ENCODE measurements at places on chromosomes 2 and 18.
A peak's percentile ranks its signal among the peaks of the same experiment; 100 is the strongest.

GRCh38 chr18:76051396-76052226, 443.4 kb downstream of the ZNF516 start:
- DNase-seq, result no peak

GRCh38 chr2:201254081-201254730, 6.1 kb upstream of the CASP8 start:
- no peak for DNase-seq

GRCh38 chr2:152186262-152186661, 10.7 kb upstream of the STAM2 start:
- no peak for DNase-seq

DNA sequence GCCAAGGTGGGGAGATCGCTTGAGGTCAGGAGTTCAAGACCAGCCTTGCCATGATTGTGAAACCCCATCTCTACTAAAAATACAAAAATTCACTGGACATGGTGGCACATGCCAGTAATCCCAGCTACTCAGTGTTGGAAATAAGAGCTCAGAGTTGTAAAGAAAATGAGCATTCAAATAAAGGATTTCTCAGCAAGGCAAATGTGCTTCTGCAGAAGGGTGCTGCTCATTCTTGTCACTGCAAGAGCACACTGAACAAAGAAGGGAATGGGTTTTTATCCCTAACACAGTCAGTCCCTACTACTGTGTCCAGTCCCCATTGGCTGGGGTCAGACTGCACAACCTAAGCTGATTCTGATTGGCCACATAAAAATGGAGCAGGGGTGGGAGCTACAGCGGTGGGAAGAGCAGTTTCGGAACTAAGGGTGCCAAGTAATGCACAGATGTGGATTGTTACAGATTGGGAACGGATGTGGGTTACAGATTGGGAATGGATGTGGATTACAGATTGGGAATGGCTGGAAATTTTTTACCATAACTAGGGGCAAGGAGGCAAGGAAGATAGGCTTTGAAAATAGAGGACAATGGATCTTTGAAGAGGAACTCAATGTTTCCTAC, 31.1 kb upstream of the TRAPPC8 start:
- DNase-seq, result no peak

DNA sequence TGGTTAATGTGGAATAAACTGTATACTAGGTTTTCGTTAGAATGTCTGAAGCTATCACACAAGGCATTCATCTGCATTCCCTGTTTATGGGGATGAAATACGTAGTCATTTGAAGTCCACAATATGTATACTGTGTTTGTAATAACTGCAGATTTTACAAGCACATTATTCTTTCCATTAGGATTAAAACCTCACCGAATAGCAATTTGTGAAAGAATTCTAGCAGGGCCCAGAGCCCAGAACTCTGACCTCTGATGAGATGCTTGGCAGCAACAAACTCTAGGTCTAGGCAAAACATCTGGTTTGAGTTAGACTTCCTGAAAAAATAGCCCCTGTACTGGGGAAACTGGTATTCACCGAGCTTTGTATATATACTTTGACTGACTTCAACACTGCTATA, 158.2 kb downstream of the SRBD1 start:
- no peak for DNase-seq

- DNase-seq, result no peak
These were observed 477.9 kb upstream of the TNP1 start for GRCh38 chr2:217337771-217338170.

DNA sequence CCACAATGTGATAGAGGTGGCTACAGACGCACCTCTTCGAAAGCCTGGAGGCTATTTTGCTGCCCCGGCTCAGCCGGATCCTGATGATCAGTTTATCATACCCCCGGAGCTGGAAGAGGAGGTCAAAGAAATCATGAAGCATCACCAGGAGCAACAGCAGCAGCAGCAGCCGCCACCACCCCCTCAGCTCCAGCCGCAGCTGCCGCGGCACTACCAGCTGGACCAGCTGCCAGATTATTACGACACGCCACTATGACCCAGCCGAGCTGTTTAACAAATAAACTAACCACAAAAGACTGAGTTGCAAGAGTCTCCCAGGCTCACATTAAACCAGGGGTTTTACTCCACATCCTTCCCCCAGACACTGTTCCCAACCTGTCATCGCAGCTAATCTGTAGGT, 263.8 kb downstream of the PHLPP1 start:
- peak; percentile 51 for DNase-seq

DNA sequence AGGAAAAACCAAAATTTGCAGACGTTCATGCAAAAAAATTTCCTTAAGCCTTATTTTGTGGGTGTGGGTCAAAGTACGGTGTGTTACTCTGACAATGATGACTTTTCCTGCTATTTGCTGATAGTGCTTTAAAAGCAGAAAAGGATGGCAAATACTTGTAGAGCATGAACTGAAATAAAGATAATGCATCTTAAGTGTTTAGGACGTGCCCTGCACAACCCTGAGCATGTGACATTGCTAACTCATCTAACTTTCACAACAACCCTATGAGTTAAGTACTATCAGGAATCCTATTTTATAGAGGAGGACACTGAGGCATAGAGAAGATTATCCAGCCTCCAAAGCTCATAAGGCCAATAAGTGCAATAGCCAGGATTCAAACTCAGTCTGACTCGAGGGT, 143.3 kb downstream of the RNF152 start:
- DNase-seq, result no peak

DNA sequence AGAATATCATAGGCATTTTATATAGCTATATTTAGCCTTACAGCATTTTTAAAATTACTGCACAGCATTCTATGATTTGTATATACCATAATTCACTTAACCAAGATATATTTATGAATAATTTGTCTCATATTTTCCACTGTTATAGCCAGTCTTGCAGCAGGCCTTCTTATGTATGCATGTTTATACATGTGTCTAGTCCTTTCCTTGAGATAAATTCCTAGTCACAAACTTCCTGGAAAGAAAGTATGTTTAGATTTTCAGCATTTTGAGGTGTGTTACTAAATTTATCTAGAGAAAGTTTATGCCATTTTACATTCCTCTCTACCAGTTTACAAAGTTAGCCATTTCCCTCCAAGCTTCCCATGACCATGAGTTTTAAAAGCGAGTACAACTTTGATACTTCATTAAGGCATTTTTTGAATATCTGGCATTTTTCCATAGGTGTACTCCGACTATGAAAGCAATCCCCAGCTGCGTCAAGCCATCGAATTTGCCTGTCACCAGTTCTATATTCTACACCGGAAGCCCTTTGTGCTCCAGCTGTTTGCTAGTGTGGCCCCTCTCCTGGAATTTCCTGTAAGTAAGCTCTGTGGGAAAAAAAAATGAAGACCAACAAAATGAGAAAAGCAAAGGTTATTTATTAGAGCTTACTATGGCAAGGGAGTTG, 59.4 kb upstream of the RPE start:
- no peak for DNase-seq

- DNase-seq, result no peak
These were observed 93.8 kb downstream of the PRKCE start for GRCh38 chr2:45745231-45745630.

DNA sequence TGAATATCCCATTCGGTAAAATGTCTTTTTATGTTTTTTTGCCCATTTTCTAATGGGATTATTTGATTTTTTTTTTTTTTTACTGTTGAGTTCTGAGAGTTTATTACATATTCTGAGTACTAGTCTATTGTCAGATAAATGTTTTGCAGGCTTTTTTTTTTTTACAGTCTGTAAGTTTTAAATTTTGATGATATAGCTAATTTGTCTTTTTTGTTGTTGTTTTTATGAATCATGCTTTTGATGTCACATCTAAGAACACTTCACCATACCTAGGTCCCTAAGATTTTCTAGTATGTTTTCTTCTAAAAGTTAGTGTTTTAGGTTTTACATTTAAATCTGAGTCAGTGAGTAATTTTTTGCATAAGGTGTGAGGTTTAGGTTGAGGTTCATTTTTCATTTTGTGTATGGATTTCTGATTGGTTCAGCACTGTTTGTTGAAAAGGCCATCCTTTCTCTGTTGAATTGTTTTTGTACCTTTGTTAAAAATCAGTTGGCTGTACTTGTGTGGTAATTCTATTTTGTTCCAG, 40.7 kb downstream of the PTPN4 start:
- DNase-seq, result no peak

DNA sequence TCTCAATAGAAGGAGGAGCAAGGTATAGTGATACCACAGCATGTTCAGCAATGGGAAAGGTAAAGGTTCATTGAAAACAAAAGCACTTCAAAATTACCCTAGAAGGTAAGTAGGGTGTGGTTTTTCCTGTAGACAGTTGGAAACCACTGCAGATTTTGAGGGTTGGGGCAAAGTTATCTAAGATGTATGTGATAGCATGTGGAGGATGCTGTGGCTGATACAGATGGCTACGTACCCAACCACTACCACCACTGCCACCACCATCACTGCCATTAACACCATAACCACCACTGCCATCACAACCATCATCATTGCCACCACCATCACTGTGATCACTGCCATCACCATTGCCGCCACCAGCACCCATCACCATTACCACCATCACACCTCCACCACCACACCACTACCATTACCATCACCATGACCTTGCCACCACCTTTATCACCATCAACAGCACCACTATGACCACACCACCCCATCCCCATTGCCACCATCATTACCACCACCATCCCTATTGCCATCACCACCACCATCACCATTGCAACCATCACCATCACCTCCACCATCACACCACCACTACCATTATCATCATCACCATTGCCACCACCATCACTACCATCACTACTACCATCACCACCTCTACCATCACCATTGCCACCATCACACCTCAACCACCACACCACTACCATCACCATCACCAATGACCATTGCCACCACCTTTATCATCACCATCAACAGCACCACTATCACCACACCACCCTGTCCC, 3.7 kb downstream of the TMSB10 start:
- no peak for DNase-seq

- no peak for DNase-seq
These were observed 175.6 kb downstream of the MC4R start for GRCh38 chr18:60196836-60197606.

DNA sequence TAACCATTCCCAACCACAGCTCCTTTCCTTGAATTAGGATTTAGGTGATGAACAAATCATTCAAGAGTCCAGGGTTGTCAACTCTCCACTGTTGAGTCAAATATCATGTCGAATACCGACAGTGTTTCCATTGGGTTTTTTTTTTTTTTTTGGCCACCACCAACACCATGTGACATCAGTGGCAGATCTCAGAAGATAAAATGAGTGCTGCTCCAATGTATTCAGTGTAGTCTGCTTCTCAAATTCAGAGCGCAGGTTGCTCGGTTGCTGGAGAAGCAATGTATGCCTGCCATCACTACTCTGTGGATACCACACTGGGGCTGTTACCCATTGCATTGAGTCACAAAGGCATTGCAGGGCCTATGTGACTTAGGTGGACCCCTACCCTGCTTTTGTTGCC, 10.8 kb upstream of the ATL2 start:
- DNase-seq, result no peak

Data from epithelial cell of prostate (primary cell).